ENCODE measurements at places on chromosomes 3 and 15.

- DNase-seq, result no peak
Observed at GRCh38 chr15:69325456-69325971, 26.8 kb downstream of the PAQR5 start.

DNA sequence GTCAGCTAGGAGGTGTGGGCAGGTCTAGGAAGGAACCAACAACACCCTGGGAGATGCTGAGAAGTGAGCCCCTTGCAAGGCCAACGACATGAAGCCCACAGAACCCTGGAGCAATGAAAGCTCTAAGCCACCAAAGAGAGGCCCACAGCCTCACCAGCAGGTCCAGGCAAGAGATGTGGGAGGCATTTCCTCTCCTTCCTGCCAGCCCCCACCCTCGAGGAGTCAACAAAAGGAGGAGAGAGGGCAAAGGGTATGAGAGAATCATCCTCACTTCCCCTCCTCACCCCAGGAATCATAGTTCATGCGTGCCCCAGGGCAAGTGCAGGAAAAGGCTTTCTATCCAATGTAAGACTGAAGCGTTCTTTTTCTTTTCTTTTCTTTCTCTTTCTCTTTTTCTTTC, 195.8 kb downstream of the SHQ1 start:
- no peak for DNase-seq

- no peak for DNase-seq
Observed at GRCh38 chr3:53482227-53482626, 12.2 kb upstream of the CACNA1D start.

DNA sequence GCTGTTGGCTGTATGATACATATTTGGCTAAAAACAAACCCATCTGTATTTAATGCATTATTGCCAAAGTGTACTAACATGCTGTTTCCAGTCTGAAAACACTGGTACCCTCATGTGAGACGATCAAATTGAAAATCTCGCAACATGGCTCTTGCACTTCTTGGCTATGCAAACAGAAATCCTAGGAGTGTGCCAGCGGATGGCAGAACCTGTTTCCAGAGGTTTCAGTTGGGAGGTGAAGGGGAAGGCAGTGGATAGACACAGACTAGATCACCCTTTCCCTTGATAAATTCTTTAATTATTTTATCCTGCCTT, 350.3 kb downstream of the TUSC7 start:
- DNase-seq, result no peak
